ENCODE measurements at places on chromosomes 5 and 9.
A peak's percentile ranks its signal among the peaks of the same experiment; 100 is the strongest.

- no peak for DNase-seq
These were observed 140.6 kb upstream of the TLE4 start for GRCh38 chr9:79431019-79431679.

GRCh38 chr5:169416583-169417196 is 115.8 kb upstream of the SLIT3 start:
- peak; percentile 95 for DNase-seq

DNA sequence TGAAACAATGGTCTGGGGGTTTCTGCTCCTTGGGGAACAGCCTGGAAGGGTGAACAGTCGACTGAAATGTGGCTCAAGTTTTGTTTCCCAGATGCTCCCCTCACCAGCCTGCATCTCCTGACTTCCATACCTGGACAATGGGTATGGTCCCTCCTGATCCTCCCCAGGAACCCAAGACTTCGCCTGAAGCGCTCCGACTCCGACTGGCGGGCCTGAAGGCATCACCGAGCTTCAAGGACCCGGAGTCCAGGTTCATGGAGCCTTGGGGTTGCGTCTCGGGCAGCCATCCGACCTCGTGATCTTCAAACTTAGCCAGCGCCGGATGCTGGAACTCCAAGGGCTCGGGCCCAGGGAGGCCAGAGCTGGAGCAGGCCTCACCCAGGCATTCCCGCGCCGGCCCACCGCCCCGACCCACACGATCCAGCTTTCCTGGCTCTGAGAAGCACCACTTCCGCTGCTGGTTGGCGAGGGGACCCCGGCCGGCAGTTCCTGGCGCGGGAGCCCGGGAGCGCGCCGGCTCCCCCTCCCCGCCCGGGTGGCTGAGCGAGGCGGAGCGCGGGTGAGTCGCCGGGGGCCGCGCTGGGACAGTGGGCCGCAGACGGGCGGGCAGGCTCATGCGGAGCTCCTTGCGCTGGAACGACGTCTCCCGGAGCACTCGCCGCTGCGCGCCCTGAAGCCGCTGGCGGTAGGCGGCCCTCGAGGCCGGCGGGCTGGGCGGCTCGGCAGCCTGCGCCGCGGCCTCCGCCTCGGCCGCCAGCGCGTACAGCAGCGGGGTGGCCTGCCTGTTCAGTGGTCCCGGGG is 5.2 kb downstream of the SHROOM1 start:
- DNase-seq = no peak

- no peak for DNase-seq
These were observed 9.3 kb upstream of the ECM2 start for GRCh38 chr9:92545002-92545510.

All from posterior vena cava (tissue), 2 donors.